ENCODE measurements at places on chromosomes 6 and 20.

GRCh38 chr20:313948-314347, 11.4 kb upstream of the SOX12 start:
- no peak for DNase-seq

GRCh38 chr6:156347656-156348055, 429.5 kb upstream of the ARID1B start:
- no peak for DNase-seq

- DNase-seq: peak; percentile 55
Observed at GRCh38 chr6:33427585-33428223, 7.8 kb downstream of the SYNGAP1 start.

- no peak for DNase-seq
Observed at GRCh38 chr20:33337531-33338165, 54.6 kb downstream of the BPIFB1 start.

GRCh38 chr6:163814494-163815364, 400.2 kb downstream of the QKI start:
- DNase-seq: no peak

DNA sequence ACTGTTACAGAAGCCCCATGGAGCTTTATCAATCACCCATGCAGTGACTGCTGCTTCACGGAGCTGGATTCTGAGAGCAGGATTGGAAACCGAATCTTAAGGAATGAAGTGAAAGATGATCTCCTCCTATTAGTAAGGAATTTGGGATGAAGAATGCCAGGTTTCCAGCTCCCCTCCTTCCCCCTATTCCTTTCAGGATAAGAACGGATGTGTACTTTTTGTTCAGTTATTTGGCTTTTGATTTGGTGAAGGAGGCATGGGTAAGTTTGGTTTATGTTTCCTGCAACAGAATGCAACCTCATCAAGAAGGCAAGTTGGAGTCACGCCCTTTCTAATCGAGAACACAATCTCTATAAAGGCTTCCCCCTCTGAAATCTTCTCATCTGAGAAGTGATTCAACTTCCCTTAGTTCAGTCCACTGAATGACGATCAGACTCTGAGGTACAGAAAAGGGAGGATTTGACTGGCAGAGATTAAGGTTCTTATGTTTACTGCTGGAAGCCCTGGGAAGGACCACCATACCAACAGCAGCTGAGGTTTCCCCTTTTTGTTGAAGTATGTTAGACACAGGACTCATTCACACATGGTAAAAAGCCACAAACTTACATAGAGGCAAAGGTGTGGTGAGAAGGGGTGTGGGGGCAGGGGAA, 5.5 kb downstream of the ELMO2 start:
- no peak for DNase-seq

DNA sequence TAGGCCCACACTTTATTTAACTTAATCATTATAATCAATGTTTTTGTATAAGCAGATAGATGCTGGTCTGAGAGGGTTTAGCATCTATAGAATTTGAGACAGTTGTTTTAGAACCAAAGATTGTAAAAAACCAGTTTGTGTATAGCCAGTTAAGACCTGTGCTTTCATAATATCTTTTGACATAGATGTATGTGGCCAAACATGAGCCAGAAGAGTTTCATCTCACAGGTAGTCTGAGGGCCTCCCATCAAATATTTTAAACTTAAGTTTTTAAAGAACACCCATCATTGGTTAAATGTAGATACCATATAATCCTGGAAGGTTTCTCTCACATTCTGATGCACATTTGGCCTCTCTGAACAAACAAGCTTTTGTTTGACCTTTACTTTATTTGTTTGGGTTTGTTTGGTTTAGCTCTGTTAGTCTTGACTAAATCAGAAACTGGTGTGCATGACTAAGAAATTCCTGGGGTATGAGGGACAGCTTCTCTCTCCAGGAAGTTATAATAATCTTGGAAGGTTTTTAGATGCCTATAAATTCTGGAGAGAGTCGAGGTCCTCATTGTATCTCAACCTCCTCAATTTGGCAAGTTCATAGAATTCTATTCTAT, 58.0 kb upstream of the TMEM200A start:
- DNase-seq: no peak

DNA sequence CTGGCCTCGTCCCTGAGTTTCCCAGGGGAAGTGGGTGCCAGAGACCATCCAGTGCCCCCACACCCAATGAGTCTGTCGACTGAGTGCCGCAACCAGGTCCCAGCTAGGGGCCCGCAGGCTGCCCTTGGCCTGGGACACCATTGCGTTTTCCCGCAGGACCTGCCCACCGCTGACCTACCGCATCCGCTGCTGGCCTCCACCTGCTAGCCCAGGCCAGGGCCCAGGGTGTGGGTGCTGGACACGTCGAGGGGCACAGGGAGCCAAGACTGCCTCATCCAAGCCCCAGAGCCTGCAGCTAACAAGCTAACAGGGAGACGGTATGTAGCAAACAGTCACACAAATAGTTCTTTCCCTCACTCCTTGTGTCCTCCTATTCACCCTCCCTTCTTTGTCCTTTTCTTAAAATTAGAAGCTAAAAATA, 97.7 kb downstream of the TMEM242 start:
- DNase-seq: no peak

GRCh38 chr6:147802459-147802858, 294.0 kb downstream of the SAMD5 start:
- no peak for DNase-seq

DNA sequence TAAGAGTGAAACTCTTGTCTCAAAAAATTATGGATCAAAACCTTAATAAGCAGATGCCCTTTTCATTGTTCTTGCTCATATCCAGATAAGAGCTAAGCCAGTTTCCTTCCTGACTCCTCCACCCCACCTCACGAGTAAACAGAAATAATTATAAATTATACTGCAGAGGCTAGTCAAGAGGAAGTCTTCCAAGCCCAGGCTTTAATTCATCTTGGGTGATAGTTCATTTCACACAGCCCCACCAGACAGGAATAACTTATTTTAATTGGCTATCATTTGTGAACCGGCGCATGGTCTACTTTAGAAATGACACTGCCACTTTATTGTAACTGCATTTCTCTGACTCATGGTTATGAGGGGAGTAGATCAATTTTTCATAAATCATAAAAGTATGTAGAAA, 102.0 kb downstream of the BTBD3 start:
- no peak for DNase-seq

- no peak for DNase-seq
Observed at GRCh38 chr6:105211831-105212230, 32.0 kb upstream of the POPDC3 start.

GRCh38 chr6:112526594-112526993, 179.5 kb downstream of the RFPL4B start:
- no peak for DNase-seq

DNA sequence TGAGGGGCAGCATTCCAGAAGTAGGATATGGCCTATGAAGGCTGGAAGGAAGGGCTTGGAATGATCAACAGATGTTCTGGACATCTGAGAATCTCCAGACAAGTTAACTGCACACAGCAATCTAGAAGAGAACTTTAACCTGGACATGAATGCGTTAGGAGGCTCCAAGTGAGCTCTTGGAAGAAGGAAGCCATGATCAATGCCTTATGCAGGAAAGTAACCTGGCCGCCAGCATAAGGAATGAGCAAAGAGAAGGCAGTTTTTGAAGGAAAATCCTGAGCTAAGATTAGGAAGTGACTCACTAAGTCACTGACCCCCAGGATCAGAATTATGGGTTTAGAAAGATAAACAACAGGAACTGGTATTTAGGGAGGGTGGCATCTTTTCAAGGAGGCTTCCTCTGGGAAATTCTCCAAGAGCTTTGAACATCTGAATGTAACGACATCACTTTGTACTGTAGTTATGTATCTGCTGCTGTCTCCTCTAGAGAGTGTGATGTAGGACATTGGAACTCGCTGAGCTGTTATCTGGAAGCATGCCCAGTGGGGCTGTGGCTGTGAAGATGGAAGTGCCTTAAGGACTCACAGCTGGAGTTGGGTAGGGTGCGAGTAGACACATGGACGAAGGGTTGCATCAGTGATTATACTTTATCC, 236.8 kb downstream of the PACRG start:
- no peak for DNase-seq

GRCh38 chr6:17417817-17418216, 24.4 kb downstream of the CAP2 start:
- DNase-seq: no peak

DNA sequence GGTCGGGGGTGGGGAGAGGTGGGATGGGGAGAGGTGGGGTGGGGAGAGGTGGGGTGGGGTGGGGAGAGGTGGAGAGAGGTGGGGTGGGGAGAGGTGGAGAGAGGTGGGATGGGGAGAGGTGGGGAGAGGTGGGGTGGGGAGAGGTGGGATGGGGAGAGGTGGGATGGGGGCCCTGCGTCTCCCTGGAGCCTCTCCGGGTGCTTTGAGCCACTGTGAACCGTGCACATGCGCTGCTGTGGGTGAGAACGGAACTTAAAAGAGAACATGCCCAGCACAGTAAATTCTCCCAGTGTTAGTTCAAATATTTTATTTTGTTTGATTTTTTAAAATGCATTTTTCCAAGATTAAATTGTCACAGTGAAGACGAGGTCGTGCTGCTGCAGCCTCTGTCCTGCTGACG, 16.7 kb downstream of the SS18L1 start:
- no peak for DNase-seq

DNA sequence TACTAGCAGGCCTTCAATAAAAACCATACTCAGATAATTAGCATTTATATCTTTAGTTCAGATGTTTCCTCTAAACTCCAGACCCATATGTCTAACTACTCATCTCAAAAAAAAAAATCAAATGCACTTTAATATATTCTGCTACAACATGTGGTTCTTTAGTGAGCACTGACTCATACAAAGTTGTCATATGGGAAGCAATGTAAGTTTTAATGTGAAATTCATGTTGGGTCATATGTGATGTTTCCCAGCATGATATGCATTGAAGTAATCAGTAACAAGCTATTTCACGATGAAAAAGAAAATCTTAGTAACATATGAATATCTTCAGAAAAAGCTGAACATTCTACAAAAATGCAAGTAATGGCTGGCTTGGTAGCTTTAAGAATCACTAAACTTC, 859.7 kb upstream of the ADGRB3 start:
- DNase-seq: no peak

DNA sequence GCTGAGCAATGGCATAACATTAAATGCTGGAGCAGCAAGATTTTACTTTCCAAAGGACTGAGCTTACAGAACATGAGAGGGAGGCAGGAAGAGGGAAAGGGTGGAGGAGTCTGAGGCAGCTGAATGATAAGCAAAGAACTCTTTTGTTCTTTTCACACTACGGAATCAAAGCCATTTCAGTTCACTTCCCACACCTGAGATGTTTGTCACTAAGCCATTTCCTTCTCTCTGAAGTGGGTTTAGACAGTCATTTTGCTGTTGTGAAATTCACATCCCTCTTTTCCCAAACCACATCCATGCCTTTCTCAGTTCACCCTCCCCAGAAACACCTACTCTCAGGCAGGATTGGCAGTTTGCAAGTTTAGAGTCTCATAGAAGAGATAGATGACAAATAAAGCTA, 267.9 kb downstream of the ADGRG6 start:
- no peak for DNase-seq

DNA sequence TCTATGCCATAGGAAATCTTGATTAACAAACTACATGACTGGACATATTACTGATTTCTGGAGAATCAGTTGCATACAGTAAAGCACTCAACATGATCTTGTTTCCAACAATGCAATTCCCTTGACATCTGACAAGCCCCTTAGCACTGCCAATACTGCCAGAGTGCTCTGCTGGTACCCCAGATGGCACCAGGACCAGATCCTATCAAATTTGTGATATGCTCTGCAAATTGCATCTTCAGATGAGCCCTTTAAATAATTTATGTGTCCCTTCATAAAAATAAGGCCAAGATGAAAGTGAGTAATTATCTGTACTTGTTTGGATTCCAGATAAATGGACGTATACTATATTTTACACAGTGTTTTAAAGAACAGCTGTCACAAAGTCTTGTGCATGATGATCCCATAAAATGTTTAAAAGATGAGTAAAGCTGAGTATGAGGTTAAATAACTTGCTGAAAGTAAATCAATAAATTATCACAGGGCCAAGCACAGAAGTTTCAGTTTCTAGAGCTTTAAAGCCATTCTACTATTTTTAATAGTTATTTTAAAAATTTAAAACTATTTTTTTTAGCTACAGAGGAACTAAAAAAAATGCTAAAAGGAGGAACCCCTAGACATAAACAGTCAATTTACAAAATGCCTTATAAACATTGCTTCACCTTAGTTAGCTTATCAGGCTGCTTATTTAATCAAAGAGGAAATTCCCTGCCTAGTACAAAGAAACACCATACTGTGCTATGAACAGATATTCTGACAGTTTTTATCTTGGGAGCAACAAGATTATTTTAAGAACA, 42.1 kb downstream of the NUDT3 start:
- no peak for DNase-seq

- DNase-seq: no peak
Observed at GRCh38 chr6:142014515-142014914, 118.2 kb upstream of the GJE1 start.

DNA sequence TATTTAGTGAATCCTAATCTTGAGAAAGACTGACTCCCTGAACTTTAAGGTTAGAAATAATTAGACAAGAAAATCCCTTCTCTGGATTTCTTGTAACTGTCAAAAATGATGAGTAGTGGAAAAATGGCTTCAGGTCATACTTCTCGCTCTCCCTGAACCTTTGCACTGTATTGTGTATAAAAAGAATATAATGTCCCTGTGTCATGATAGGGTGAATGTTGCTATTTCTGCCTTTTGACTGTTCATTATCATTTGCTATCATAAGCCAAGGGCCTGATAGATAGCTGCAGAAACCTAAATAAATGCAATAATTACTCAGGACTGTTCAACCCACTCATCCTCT, 39.3 kb downstream of the ALDH8A1 start:
- DNase-seq: no peak

DNA sequence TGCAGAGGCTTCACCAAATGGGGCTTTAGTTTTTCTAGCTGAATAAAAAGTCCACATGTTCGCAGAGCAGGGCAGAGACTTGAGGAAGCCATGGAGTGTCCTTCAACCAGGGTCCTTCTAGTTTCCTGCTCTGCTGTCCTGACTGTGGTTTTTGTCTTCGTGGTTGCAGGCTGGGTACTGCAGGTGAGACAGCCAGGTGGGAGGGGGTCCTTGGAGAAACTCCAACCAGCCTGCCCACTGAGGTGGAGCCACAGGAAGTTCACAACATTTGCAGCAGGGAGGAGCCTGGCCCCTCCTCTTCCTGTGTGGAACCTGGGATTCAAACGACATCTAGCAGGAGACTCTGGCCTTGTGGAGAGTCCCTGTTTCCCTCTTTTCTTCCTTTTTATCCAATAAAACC, 68.8 kb upstream of the MYLIP start:
- DNase-seq: peak; percentile 17

GRCh38 chr6:16741112-16742016, 19.9 kb downstream of the ATXN1 start:
- DNase-seq: no peak
